GF-D8 (cell line): ENCODE measurements at places on chromosomes 7 and 10.

GRCh38 chr10:87761892-87762291, 56.1 kb downstream of the ATAD1 start:
- no peak for DNase-seq

DNA sequence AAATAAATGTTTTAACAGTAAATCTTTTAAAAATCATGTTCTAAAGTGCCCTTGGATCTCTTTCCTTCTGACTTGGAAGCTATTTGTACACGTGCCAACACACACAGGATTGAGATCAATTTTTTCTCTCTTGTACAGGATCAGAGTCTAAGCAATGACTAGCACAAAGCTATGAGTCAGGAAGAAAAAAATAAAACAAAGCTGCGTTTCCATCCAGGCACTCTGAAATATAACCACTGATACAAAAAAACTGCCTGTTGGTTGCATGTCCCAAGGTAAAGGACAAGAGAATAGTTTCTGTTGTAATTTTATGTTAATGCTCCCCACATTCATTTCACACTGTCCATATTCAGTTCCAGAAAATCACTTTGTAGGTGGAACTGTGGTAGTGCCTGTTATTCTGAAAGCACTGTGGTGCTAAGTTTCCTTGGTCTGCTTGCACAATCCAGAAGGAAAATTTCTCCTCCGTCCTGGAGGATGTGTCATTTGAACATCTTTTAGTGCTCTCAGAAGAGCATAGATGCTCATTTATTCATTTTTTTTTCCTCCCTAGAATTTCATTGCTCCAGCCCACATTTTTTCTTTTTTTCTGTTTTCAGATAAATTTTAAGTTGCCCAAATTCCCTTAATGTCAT, 113.4 kb downstream of the PLXDC2 start:
- DNase-seq: no peak

DNA sequence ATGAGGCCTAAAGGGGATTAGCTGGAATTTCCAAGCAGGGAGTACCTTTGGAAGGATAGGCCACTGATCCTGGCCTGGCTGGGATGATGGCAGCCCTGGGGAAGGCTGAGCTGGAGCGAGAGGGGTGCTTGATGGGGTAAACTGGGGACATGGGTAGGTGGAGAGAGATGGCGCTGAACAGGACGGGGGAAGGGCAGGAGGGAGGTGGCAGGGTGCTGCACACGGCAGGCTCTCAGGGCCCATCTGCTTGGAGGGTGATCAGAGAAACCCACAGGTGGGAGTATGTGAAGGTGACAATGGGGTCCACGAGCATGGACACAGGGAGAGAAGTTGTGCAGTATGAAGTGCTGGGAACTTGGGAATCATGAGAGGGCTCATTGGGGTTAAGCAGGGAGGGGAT, 10.3 kb downstream of the MAT1A start:
- DNase-seq: no peak

- DNase-seq: no peak
Observed at GRCh38 chr10:79050896-79051555, 17.7 kb upstream of the ZMIZ1 start.

DNA sequence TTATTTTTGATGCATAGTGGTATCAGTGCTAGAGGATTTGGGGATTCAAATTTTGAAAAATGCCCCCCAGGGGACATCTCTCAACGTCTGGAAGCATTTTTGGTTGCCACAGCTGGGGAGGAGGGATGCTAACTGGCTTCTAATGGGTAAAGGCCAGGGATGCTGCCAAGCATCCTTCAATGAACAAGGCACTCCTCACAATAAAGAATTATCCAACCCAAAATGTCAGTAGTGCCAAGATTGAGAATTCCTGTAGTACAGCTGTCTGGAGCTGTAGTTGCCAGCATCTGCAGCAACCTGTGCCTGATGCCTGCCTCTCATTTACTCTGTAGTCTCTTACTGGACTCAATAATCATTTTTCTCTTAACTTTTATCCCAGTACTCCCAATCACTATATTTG, 53.5 kb downstream of the SEPTIN7 start:
- DNase-seq: no peak

- DNase-seq: no peak
Observed at GRCh38 chr7:20152511-20152910, 64.7 kb downstream of the MACC1 start.

GRCh38 chr7:96526496-96526895, 183.2 kb downstream of the SEM1 start:
- DNase-seq: no peak

DNA sequence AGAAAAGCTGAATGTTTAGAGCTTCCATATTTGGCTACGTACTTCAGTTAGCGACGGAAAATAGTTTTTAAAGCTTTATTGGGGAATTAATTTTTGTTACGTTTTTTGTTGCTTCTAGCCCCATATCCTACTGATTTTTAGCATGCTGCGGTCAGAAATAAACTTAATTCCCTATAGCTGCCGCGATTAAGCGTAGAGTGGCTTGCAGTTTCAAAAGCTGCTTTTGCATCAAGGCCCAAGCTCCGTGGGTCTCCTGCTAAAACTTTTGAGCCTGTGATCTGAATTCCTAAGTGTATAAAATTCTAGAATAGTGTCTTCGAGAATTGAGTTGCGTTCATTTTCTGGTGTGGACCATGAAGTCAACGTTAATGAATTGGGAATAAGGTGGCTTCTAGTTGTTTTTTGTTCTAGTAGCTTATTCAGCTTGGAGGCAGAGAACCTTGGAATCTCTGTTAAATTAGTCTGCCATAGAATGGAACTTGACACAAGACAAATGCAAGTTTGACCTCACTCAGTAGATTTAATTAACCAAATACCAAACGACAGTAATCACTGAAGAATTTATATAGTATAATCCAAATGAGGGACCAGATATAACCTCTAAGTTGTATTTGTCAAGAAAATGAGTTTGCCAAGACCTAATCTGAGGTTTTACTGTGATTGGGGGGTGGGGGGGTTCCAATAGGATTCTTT, 977 bp downstream of the CALU start:
- DNase-seq: no peak

DNA sequence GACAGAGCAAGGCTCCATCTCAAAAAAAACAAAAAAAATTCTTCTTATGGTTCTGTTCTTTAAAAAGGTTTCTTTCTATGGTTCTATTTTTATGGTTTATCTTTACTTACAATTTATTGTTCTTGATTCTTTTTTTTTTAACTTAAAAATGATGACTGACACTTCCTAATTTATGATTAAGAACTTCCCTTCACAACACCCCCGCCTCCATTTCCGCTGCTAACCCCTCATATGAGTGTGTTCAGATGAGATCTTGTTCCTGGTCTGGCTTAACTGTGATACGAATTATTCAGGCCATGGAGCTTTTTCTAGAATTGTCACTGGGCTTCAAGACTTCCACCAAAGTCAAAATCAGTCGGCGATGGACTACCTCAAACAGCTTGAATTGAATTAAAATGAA, 33.9 kb downstream of the PTER start:
- DNase-seq: no peak

GRCh38 chr10:130230611-130231010, 94.4 kb downstream of the GLRX3 start:
- no peak for DNase-seq

GRCh38 chr7:78247910-78248689, 449.5 kb downstream of the PHTF2 start:
- DNase-seq: no peak

DNA sequence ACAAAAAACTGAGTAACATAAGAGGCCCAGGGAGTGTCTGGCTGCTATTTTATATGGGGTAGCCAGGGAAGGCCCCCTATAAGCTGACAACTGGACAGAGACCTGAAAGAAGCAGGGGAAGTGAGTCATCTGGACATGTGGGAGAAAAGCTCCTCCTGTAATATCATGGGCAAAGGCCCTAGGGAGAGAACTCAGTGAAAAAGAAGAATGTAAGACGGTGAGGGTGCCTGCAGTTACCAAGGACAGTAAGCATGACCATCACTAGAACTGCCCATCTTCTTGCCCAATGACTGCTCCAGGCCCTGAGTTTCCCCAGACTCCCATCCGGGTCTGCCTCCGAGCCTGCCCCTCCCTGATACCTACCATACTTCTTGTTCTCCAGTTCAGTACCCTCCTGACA, 2.3 kb downstream of the ELMO1 start:
- no peak for DNase-seq

GRCh38 chr7:25823571-25823970, 328.4 kb upstream of the NFE2L3 start:
- no peak for DNase-seq

GRCh38 chr7:1580422-1581030, 10.7 kb upstream of the PSMG3 start:
- no peak for DNase-seq

DNA sequence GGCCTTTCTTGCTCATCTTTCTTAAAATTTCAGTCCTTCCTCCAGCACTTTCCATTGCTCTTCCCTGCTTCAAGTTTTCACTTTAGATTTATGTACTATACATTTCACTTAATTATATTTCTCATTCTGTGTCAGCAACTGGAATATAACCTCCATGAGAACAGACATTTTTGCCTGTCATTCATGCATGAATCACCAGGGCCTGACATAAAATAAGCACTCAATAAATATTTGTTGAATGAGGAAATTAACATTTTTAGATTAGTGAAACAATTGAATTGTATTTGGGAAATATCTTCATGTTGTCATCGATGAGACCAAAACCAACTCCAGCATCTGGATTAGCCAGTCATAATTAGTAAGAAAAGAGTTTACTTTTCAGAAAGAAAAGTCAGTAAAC, 6.1 kb downstream of the SAMD9L start:
- DNase-seq: no peak

DNA sequence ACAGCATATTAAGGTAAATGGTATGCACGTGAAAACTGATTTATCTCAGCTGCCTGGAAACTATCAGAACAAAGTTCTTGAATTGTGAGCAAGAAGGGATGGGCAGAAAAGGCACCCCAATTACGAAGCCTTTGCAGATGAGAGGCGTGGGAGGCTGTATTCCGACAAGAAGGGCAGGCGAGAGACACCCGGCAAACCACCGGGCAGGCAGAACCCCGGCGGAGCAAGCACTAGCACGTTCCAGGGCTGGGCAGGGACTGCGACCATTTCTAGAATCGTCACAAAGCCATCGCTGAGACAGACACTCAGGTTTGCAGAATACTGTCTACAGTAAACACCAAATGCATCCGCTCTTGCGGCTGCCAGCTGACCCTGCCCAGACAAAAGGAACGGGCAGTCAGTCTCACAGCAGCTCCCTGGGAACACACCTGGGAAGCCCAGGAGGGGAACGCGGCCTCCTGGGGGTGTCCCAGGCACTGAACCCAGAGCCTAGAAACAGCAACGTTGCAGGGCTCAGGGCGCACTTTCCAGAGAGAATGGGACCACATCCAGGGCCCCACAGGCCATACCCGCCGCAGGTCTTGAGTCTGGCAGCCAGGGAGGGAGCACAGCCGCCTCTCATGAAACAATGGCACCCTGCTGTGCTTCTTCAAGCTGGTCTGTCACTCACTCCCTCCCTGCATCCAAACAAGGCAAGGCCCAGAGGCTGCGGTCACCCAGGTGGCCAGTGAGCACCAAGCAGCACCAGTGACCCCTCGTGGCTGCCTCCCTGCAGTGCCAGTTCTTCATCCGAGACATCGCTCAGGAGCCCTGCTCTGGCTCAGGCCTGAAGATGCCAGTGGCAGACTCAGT, 261.9 kb downstream of the PTPRN2 start:
- DNase-seq: no peak

DNA sequence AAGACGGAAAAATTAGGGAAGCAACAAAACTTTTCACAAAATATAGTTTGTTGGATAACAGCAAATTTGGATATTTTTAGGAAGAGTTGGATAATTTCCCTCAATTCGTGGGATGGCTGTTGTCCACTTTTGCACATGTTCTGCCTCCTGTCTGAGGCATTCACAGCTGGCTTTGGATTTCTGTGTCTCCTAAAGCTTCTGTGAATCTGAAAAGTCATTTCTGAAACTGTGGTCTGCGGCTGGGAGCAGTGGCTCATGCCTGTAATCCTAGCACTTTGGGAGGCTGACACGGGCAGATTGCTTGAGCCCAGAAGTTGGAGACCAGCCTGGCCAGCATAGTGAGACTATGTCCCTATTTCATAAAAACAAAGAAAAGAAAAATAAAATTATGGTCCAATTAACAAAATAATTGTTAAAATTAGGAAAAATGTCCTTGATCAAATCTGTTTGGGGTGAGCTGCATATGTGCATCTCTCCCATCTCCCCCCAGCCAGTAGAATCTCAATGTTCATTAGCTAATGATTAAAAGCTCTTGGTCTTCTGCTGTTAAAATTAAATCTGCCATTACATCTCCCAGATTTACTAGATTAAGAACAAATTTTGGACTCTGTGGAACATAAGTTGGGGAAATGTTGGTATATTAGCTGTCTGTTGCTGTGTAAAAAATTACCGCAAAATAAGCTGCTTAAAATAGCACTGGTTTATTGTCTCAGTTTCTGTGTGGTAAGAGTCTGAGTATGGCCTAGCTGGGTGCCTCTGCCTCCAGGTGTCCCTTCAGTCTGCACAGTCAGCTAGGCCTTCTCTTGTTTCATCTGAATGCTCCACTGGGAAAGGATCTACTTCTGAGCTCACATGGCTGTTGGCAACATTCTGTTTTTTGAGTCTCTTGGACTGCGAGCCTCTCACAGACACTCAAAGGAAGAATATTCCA, 332.0 kb upstream of the FZD1 start:
- no peak for DNase-seq

- no peak for DNase-seq
Observed at GRCh38 chr10:131641231-131641630, 259.6 kb upstream of the PPP2R2D start.

DNA sequence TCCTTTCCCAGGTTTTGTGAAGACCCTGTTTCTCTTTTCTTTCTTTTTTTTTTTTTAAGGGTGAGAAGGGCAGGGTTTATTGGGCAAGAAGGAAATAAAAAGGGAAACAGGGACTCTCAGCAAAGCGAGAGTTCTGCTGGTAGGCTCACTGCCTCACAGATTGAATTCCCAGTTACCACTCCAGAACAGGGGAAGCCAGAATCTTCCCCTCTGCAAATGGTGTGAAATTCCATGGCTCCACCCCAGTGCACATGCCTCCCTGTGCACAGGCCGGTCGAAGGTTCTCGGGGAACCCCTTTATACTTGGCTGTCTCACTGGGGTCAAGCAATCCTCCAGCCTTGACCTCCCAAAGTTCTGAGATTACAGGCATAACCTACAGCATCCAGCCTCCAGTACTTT, 10.5 kb upstream of the GUSB start:
- DNase-seq: no peak

GRCh38 chr10:82294874-82295378, 419.9 kb downstream of the NRG3 start:
- no peak for DNase-seq

DNA sequence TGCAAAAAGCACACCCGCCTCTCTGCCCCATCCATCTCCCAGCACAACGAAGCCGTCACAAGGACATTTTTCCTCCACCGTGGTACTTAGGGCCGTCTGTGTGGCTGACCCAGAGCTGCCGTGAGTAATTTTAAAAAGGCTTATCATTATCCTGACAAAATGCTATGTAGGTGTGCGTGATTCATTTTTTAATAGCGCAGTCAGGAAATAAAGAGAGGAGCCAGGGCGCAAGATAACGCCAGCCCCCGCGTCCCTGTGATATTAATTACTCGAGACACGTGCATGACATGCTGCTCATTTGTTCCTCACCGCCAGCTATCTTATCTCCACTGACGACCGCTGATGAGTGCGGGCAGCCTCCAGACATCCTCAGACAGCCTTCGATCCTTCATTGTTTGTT, 332.7 kb upstream of the PFKP start:
- DNase-seq: no peak

GRCh38 chr10:13219685-13220670, 14.2 kb downstream of the UCMA start:
- no peak for DNase-seq
